Heart left ventricle (tissue), 16 donors: ENCODE measurements at places on chromosomes 11 and 22.

GRCh38 chr11:114586797-114587196, 8.8 kb downstream of the NXPE4 start:
- no peak for DNase-seq

DNA sequence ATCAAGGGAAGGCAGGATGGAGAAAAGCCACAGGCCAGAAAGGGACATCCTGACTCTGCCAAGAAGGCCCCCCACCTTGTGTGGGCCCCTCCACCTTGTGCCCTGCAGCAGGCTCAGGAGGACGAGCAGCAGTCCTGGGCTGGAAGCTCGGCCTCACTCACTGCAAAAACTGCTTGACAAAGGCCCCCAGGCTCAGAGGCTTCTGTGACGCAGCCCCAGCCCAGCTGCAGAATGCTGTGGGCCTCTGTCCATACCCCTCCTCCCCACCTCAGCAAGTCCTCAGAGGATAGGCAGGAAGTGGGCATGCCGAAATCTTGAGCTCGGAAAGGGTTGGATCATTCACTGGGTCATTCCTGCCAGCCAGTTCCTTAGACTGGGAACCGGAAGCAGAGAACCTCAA, 61.9 kb downstream of the NRXN2 start:
- DNase-seq = peak; percentile 56

DNA sequence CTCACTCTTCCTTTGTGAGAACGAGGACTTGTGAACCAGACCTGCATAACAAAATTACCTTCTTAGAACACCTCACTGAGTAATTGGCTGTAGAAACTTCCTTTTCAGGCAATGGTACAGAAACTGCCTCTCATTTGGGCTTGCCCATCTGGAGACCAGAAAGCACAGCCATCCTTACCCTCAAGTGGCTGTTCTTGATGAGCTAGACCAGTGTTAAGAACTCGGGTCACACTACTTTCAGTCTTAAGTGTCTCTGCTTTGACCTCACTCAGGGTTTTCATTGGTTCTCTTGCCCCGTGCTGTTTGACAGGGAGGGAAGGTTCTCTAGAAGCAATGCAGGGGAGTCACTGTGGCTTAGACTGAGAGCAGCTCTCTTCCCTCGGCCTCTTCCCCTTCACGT, 29.3 kb downstream of the NAT10 start:
- no peak for DNase-seq

DNA sequence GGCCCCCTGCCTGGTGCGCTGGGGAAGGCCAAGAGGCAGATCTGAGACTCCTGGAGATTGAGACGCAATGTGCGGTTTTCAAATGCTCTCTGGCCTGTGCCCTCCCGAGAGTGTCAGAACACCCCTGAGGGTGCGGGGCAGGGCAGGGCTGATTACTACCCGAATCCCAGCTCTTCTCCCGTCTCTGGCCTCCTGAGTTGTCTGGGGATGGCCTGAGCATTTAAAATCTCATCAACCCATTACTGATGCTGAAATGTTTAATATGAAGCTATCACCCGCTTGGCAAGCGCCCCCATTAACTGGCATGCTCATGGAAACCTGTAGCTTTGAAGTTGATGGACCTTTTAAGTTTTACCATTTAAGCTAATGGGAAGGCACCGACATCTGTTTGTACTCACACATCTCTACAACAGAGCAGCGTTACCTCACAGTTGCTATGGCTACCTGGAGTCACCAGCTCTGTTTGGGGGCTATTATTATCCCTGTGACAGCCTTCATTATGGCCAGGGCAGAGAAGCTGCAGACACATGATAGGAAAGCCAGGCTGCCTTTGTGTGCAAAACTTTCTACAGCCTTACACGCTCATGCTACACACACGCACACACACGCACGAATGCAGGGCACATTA, 3.6 kb upstream of the MB start:
- no peak for DNase-seq

DNA sequence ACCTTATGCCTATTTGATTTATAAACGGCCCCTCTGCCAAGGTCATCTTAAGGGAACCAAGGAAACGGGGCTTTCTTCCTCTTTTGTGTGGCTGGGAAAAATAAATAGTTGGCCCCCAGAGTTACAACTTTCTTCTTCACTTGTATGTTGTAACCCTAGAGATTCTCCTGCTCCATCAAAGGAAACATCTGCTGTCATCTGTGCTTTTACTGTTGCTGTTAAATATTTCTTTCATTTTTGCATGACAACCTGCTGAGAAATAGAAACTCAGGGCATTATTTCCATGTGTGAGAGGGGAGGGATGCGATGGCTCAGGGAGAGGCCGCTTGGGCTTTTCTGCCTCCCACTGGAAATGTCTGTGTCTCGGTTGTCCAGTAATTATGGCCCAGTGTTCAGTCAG, 21.8 kb upstream of the CDC42EP2 start:
- no peak for DNase-seq

- no peak for DNase-seq
Observed at GRCh38 chr22:30354644-30355043, 2.0 kb downstream of the SF3A1 start.
